Mammary epithelial cell (primary cell): ENCODE measurements at places on chromosomes 2 and 18.

GRCh38 chr2:10757814-10758286 is 36.4 kb downstream of the ATP6V1C2 start:
- no peak for DNase-seq

- DNase-seq: no peak
Observed at GRCh38 chr2:48929571-48930301, 174.2 kb upstream of the LHCGR start.

DNA sequence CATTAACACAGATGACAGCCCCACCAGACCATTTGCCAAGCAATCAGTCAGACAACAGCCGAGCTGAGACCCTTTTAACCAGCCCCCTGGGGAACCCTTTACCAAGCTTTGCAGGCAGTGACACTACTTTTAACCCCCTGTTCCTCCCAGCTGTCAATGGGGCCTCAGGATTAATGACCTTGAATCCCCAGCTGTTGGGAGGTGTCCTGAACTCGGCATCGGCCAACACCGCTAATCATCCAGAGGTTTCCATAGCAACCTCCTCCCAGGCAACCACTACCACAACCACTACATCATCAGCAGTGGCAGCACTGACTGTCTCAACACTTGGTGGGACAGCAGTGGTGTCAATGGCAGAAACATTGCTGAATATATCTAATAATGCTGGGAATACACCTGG is 160.9 kb upstream of the EPC2 start:
- no peak for DNase-seq

- DNase-seq: no peak
Observed at GRCh38 chr2:237202288-237203030, 116.8 kb downstream of the COPS8 start.

DNA sequence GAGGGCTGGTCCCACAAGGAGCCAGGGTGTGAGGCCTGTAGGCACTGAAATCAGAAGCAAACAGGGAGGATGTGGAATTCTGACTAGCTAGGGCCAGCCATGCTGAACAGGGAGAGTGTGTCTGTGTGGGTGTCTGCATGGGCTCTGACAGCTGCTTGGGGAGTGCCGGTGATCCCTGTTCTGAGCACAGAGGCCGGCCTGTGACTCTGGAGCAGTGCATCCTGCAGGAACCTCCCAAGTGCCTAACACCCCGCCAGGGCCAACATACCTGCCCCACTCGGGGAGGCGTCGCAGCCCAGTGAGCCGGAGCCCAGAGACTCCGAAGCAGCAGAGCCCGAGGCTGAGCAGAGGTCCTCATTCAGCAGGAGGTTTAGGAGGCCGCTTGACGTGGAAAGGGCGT is 11.5 kb upstream of the HES6 start:
- no peak for DNase-seq

- no peak for DNase-seq
Observed at GRCh38 chr18:9482790-9483189, 7.5 kb downstream of the RALBP1 start.

- DNase-seq: no peak
Observed at GRCh38 chr18:11818486-11819203, 32.6 kb upstream of the CHMP1B start.

GRCh38 chr2:122737429-122738077 is 982.1 kb downstream of the TSN start:
- DNase-seq: peak; percentile 42

- DNase-seq: peak; percentile 52
Observed at GRCh38 chr18:59249199-59249774, 24.0 kb downstream of the RAX start.

DNA sequence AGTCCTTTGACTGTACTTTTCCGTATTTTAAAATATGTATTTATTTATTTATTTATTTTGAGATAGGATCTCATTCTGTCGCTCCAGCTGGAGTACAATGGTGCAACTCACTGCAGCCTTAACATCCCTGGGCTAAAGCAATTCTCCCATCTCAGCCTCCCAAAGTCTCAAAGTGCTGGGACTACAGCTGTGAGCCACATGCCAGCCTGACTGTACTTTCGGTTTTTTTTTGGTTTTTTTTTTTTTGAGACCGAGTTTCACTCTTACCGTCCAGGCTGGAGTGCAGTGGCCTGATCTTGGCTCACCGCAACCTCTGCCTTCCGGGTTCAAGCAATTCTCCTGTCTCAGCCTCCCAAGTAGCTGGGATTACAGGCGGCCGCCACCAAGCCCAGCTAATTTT is 28.9 kb upstream of the CCNYL1 start:
- DNase-seq: no peak

DNA sequence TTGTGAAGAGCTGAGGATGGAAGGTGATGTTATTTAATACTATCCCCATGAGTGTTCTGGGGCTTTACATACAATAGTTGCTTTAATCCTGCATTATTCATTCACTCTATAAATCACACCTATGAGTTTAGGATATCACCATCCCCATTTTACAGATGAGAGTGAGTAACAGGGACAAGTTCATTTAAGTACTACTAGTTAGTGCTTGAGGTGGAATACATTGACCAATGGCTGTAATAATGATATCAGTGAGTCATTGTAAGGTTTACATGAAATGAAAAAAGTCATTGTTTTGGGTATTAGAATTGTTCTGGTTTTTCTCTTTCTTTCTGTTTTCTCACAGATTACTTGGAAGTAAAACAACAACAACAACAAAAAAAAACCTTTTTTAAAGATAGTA is 42.5 kb downstream of the TANC1 start:
- DNase-seq: peak; percentile 48

- no peak for DNase-seq
Observed at GRCh38 chr2:67649331-67650261, 252.5 kb downstream of the ETAA1 start.

DNA sequence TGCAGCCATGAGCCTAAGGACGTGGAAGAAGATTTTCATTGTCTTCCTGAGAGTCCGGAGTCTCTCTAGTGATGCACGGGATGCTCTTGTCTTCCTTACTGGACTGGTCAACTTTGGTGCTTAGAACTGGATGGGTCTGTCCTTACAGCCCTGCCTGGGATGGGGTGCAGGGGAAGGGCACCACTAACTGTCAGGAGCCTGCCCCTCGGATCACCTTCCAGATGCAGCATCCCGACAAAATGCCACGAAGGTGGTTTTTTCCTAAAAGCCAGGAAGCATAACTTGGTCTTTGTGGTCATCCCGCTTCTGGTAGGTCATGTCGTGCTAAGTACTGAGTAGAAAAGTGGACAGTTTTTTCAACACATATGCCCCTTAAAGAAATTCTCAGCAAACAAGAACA is 207.4 kb upstream of the TWIST2 start:
- no peak for DNase-seq

GRCh38 chr2:226548732-226549131 is 250.9 kb downstream of the IRS1 start:
- no peak for DNase-seq

DNA sequence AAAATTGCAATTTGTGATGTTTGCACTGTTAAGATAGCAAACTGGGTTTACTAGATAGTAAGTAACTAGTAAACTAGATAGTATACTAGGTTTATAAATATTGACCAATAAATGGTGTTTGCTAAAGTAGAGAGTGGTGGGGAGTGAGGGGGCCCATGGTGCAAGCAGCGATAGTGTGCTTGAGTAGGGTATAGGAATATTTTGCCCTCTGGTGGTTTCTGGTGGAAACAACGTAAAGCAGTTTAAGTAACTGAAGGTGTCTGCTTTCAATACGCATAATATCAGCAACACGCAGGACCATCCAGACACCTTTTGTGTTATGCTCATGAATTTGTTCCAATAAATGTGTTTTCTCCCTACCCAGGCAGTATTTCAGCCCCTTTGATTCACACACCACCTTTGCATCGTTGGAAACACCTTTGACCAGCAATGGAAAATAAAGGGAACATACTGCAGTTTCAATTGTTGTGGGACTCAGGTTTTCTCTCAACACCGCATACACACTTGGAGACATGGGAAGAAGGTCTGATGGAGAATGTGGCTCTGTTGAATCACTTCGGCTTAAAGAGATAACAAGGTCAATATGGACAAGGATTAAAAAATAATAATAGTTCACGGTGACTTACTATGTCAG is 16.7 kb upstream of the STAT1 start:
- DNase-seq: no peak

GRCh38 chr18:46623541-46623940 is 33.5 kb downstream of the LOXHD1 start:
- DNase-seq: peak; percentile 6

GRCh38 chr2:60549238-60549927 is 4.1 kb downstream of the BCL11A start:
- peak; percentile 55 for DNase-seq

DNA sequence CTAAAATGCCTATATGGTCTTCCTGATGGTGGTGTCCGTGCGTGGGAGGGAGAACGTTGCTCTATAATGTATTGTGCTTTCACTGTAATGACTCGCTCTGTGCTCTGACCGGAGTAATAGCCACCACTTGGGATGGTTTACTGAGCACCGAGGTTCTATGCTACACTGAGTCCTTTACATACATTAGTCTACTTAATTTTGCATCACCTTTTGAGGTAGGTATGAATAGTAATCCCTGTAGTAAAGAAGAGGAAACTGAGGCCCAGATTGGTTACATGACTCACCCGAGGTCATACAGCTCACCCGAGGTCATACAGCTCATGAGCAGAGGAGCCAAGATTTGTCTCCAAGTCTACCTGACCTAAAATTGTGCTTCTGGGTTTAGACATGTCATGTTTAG is 79.5 kb downstream of the ARMC9 start:
- no peak for DNase-seq

- DNase-seq: peak; percentile 40
Observed at GRCh38 chr18:75478996-75479880, 51.7 kb upstream of the SMIM21 start.

- DNase-seq: no peak
Observed at GRCh38 chr2:178911039-178911438, 103.8 kb upstream of the TTN start.

GRCh38 chr2:119449521-119449920 is 17.9 kb downstream of the TMEM37 start:
- DNase-seq: no peak

DNA sequence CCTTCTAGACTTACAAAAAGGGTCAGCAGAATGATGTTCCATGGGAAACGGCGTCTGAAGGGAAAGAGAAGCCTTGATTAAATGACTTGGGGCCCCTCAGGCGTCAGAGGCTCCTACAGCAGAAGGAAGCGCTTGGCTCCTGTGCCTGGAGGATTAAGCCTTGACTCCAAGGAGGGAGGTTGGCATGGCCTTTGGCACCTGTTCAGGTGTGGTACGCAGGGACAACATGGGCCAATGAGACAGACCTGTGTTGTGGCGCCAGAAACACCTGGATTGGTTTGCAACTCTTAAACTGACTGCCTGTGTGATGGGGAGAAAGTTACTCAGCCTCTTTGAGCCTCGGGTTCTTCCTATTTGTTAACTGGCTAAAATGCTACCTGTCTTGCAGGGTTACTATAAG is 7.6 kb downstream of the PNKD start:
- DNase-seq: no peak

- DNase-seq: no peak
Observed at GRCh38 chr2:129777762-129778583, 201.5 kb upstream of the RAB6C start.

GRCh38 chr2:170277951-170278350 is 100.0 kb downstream of the MYO3B start:
- no peak for DNase-seq

DNA sequence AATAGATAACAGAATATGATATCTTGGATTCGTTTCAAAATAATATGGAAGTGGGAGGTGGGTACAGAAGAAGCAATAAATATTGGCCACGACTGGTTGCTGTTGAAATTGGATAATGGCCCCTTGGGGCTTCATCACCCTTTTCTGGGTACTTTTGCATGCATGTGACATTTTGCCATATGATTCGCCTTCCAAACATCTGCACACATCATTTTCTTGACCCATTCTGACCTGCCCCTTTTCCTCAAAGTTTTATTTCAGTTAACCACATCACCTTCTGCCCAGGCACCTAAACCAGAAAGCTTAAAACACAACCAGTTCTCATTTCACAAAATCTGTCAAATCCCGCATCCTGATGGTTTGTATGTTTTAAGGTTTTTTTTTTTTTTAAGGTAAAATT is 116.7 kb upstream of the AGAP1 start:
- DNase-seq: no peak

DNA sequence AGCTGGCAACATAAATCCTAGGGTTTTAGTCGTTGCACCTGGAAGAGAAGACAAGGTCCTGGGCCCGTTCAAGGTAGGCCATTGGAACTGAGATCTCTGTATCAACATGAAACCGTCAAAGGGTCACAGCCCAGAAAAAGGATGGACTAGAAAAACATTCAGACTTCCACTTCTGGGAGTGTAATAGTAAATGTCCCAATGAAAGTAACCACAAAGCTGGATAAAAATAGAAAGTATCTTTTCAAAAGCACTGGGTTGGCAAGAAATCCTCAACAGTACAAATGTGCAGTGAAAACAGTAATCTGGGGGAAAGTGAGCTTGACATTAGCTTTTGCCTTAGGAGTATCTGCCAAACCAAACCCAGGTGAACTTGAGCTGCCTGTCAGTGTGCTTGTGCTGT is 12.9 kb downstream of the CGREF1 start:
- no peak for DNase-seq

DNA sequence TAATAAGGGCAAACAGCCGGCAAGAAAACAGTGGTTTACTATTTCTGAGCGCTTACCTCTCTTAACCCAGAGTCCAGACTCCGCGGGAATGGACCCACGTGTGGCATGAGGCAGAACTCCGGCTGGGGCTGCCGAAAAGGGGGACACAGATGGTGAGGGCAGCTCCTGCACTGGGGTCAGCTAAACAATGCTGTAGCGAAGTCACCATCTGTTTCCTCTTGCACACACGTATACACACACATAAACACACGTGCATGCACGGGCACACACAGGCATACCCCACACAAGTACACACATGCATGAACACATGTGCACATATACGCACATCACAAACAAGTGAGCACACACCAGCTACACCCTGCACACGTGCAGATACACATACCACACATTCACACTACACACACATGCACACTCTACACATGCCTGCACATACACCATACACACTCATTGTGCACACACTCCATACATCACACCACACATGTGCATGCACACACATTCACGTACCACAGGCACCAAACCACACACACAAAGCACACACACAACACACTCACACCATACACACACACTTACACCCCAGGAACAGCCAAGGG is 105.9 kb upstream of the ID2 start:
- no peak for DNase-seq

GRCh38 chr2:234278556-234279255 is 218.2 kb downstream of the ARL4C start:
- no peak for DNase-seq

- no peak for DNase-seq
Observed at GRCh38 chr2:168729455-168729854, 73.0 kb upstream of the NOSTRIN start.

- DNase-seq: no peak
Observed at GRCh38 chr2:206396211-206396610, 47.1 kb upstream of the ADAM23 start.
